Stimulated activated CD8-positive, alpha-beta memory T cell treated with anti-CD3 and anti-CD28 coated beads, Interleukin-4, amount 100 ng/mL, for 4 hours (primary cell): ENCODE measurements at places on chromosomes 7 and 10.

GRCh38 chr10:97132273-97132672, 53.5 kb downstream of the SLIT1 start:
- no peak for DNase-seq

GRCh38 chr10:8498881-8499280, 444.4 kb downstream of the GATA3 start:
- DNase-seq = no peak

DNA sequence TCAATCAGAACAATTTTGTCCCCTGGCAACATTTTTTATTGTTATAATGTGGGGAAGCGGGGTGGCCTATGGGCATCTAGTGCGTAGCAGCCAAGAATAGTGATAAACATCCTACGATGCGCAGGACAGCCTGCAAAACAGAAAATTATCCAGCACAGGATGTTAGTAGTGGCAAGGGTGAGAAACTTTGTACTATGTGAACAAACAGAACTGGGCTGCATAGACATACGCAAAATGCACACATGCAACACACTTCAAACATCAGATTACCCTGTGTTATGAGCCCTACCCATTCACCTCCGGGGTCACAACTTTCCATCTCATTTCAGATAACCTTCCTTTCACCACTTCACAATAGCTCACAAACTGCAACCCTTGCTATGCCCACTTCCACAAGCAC, 3.1 kb downstream of the ZNF786 start:
- DNase-seq = no peak

DNA sequence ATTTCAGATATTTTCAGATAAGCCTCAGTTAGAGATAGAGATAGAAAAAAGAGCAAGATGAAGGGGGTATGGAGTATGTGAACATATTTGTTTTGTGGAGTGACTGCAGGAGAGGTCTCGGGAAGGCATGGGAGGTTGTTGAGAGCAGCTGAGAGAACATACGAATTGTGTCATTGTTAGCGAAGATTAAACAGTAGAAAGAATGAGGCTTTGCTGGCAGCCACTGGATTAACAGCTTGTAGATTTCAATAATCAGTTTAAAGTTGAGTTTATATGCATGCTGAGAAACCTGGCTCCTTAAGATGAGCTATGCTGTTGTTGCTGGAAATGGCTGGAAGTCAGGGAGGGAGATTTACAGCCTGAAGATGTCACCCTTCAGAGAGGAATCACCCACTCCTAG, 100.9 kb upstream of the SORCS3 start:
- DNase-seq = no peak

DNA sequence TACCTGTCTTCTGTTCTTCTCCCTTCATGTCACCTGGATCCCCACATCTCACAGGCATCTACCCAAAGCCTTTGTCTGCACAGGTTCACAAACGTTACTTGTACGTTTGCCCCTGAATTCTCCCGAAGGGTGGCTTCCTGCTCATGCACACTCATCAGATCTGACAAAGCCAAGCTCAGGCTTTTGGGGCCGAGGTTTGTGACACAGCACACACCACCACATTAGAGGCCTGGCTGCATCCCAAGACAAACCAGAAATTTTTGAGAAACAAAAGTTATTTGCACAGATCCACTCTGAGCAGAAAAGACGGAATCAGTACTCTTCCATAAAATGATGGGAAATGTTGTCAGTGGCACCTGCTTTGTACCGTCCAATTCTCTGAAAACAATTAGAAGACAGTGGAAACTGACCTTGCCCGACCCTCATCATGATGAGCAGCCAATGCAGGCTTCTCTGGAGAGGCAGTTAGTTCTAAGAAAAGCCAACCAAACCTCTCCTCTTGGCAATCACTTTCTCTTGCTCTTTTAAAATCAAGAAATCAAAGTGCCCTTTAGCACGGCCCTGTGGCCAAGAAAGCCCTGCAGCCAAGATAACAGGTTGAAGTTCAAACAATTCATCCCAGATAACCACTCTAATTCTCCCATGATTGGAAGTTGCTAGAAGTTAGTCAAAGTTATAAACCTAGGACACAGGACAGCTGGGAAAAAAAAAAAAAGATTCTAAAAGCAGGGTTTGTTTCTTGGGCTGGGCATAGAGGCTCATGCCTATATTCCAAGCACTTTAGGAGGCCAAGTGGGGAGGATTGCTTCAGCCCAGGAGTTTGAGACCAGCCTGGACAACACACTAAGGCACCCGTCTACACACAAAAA, 13.6 kb upstream of the SVIL start:
- DNase-seq = no peak
